ENCODE measurements at places on chromosomes 1 and 21. TPM values are rescaled to one million over a fixed set of nuclear protein-coding genes. Genes with fewer than 3 reads are reported as not detected.

DNA sequence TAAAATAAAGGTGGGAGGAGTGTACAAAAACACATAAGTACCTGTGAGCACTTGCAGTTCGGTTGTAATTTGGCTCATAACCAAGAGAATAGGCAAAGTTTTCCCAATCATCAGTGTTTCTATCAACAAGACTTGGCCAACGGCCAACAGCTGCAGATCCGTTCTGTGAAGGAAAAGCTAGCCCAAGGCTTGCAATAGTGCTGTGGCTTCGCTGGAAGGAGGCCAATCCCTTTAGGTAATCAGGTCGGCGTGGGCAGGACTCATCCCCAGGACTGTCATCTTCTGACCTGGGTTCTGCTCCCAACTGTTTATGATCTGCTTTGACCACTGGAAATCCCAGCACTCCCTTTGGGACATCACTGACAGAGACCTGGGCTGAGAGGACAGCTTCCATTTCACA, 107.8 kb downstream of the LYST start:
- H3K4me1 ChIP-seq, result no peaks in the 10 kb centered on the region
- H3K27me3 ChIP-seq, result no peaks in the 10 kb centered on the region
- no peak overlapping the region for H3K4me3 ChIP-seq

- no peaks in the 10 kb centered on the region for H3K27me3 ChIP-seq
- H3K4me1 ChIP-seq, result peaks cover 29% of the 10 kb centered on the region
- peak overlapping the region; percentile 100 for H3K27ac ChIP-seq
- H3K4me3 ChIP-seq, result peak overlapping the region; percentile 92
Observed at GRCh38 chr1:153945131-153945794, 1.3 kb downstream of the DENND4B start.

DNA sequence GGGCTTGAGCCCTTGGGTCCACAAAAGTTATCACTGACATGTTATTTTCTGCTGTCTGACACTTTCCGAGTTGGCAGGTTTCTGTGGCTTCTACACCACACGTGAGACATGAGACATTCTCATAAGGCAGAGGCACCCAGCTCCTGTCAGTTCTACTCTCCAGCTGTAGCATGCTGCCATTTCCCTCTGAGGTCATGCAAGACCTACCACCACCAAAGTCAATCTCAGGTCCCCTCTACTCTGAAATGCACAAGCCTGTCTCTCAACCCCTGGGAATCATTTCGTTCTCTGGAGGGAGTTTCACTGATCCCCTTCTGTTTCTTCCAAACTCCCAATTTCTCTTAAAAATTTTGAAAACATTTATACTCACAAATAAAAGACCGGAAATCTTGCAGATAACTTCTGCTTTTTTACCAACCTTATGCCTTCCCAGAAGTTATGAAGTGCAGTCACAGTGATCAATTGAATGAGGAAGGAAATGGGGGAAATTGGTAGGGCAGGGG, 39.5 kb upstream of the CR2 start:
- no peak overlapping the region for H3K4me3 ChIP-seq
- H3K27ac ChIP-seq, result no peak overlapping the region
- H3K27me3 ChIP-seq, result no peaks in the 10 kb centered on the region
- no peaks in the 10 kb centered on the region for H3K36me3 ChIP-seq

DNA sequence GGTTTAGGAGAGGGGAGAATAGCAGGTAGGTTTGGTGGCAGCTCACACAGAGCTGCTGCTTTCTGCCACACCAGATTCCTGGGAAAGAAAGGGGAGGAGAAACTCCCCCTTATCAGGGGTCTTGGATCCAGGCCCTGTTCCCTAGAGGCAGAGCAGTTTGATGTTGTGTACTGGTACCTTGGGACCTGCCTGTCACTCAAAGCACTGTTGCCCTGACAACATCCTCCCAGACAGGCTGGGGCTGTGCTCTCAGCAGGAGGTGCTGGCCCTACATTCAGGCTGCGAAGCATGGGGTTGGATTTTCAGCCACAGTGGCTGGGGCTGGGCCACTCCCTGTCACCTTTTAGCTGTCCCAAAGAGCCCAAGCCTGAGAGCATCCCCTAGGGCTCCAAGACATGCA, 188.0 kb downstream of the GRIK3 start:
- DNase-seq, result no peak
- no peaks in the 10 kb centered on the region for H3K36me3 ChIP-seq
- H3K4me1 ChIP-seq, result no peaks in the 10 kb centered on the region
- no peak overlapping the region for H3K4me3 ChIP-seq

DNA sequence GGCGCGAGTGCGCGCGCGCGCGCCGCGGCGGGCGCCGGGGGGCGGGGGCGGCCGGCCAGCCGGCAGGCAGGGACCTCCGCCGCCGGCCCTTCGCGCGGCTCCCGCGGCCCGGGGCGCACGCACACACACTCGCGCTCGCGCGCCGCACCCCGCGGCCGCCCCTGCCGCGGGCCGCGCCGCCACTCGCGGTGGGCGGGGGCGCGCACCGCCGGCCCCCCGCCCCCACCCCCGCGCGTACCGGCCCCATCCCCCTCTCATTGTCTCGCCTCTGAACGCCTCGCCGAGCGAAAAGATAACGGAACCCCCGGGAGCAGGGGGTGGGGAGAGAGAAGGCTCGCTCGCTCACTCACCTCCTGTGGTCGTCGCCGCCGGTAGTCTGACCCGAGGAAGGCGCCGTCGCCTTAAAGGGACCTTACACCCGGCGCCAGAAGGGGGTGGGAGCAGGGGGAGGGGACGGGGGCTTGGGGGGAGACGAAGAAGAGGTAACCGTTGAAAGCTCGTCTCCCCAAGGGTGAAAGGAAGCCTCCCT, 428 bp downstream of the POGZ start:
- peak overlapping the region; percentile 83 for H3K4me3 ChIP-seq
- H3K27me3 ChIP-seq, result no peaks in the 10 kb centered on the region
- no peaks in the 10 kb centered on the region for H3K36me3 ChIP-seq
- DNase-seq, result peak; percentile 84
- H3K27ac ChIP-seq, result peak overlapping the region; percentile 98
- H3K4me1 ChIP-seq, result peaks cover 37% of the 10 kb centered on the region

GRCh38 chr1:207840380-207840779, 70.5 kb downstream of the CD34 start:
- H3K36me3 ChIP-seq, result no peaks in the 10 kb centered on the region
- no peaks in the 10 kb centered on the region for H3K27me3 ChIP-seq
- peaks cover 71% of the 10 kb centered on the region for H3K4me1 ChIP-seq

DNA sequence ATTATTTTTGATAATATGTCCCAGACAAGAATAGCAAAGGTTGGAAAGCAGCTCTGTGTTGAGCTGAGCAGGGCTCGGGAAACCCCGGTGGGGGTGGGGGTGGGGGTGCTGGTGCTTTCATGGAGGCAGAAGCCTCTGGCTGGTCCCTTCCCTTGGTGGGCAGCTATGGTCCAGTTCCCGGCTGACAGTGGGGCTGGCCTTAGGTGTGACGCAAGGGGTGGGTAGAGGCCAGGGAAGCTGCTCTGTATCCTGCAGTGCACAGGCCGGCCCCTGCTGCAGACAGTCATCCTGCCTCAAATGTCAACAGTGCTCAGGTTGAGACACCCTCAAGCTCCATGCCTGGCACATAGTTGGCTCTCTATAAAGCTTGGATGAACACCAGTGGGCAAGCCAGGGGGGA, 8.9 kb downstream of the ACTL8 start:
- DNase-seq, result no peak
- H3K27me3 ChIP-seq, result peaks cover 11% of the 10 kb centered on the region
- no peaks in the 10 kb centered on the region for H3K4me1 ChIP-seq
- H3K4me3 ChIP-seq, result no peak overlapping the region
- H3K36me3 ChIP-seq, result no peaks in the 10 kb centered on the region

DNA sequence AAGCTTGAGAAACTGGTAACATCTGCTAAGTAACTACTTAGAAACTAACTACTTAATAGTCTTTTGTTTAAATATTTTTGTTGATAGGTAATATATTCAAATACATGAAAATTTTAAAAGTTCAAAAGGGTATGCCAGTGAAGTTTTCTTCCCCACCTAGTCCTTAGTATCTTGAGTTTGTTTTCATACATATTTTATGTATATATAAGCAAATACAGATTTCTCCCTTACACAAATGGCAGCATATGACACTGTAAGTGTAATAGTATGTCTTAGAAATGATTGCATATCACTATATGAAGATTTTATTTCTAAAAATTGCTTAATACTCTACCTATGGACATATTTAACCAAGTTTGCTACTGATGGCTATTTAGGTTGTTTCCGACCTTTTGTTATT, 38.9 kb downstream of the MARK1 start:
- H3K27me3 ChIP-seq, result no peaks in the 10 kb centered on the region
- H3K4me1 ChIP-seq, result peaks cover 17% of the 10 kb centered on the region
- H3K36me3 ChIP-seq, result no peaks in the 10 kb centered on the region
- H3K4me3 ChIP-seq, result no peak overlapping the region

- no peaks in the 10 kb centered on the region for H3K4me1 ChIP-seq
- H3K27ac ChIP-seq, result no peak overlapping the region
- no peaks in the 10 kb centered on the region for H3K27me3 ChIP-seq
- H3K36me3 ChIP-seq, result no peaks in the 10 kb centered on the region
- no peak overlapping the region for H3K4me3 ChIP-seq
Observed at GRCh38 chr1:78440381-78440793, 50.4 kb upstream of the PTGFR start.

GRCh38 chr1:192635939-192636338, at the start of gene RGS13:
Gene RGS13, plus strand, starts transcription at chr1:192636147. Its CDS starts 8,188 bp downstream, at chr1:192644335.
- no peaks in the 10 kb centered on the region for H3K27me3 ChIP-seq
- H3K27ac ChIP-seq, result no peak within 1 kb of the TSS

- H3K4me3 ChIP-seq, result no peak overlapping the region
- no peaks in the 10 kb centered on the region for H3K27me3 ChIP-seq
- H3K4me1 ChIP-seq, result no peaks in the 10 kb centered on the region
- H3K36me3 ChIP-seq, result no peaks in the 10 kb centered on the region
Observed at GRCh38 chr1:8580566-8580965, 236.9 kb downstream of the RERE start.

DNA sequence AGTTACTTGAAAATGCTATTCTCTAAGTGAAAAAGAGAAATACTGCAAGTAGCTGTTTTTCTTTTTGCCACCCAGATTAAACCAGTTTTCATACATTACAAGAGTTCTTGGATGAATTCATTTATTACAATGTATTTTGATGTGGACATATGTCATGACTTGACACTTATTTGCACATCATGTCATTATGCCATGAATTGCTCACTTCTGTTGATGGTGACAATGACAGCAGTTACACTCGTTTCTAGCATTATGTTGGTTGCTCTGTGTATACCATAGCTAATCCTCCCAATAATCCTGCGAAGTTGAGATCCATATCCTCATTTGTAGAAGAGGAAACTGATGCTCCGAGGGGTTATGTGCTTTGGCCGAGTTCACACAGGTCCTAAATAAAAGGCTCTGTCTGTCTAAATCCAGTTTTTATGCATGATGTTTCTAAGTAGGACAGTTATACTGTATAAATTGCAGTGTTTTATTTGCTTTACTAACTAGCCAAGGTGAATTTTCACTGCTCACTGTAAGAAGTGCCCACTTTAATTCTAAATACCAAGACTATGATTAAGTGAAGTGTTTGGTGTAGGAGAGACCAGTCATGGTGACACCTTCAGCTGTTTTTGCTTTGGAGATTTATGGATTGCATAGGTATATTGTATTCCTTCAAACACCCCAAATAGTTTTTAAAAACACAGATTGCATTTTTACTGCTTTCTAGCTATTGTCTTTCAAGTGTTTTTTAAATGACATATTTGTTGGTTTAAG, 56.7 kb downstream of the PRDM2 start:
- no peak overlapping the region for H3K4me3 ChIP-seq
- no peaks in the 10 kb centered on the region for H3K27me3 ChIP-seq
- H3K36me3 ChIP-seq, result no peaks in the 10 kb centered on the region
- DNase-seq, result no peak
- no peaks in the 10 kb centered on the region for H3K4me1 ChIP-seq

The NFYC gene
- total RNA-seq, result 41.8 TPM

The RYR2 gene
- total RNA-seq, result 22.4 TPM

The PIK3C2B gene
- total RNA-seq, result 29.9 TPM

The OR2L8 gene
- total RNA-seq, result not detected

The LYPD8 gene
- total RNA-seq, result not detected

The SLC5A9 gene
- total RNA-seq, result not detected

The DCAF6 gene
- total RNA-seq, result 80.6 TPM

Measured in sigmoid colon (tissue), 7 donors.